ENCODE measurements at places on chromosomes 6 and 20.

DNA sequence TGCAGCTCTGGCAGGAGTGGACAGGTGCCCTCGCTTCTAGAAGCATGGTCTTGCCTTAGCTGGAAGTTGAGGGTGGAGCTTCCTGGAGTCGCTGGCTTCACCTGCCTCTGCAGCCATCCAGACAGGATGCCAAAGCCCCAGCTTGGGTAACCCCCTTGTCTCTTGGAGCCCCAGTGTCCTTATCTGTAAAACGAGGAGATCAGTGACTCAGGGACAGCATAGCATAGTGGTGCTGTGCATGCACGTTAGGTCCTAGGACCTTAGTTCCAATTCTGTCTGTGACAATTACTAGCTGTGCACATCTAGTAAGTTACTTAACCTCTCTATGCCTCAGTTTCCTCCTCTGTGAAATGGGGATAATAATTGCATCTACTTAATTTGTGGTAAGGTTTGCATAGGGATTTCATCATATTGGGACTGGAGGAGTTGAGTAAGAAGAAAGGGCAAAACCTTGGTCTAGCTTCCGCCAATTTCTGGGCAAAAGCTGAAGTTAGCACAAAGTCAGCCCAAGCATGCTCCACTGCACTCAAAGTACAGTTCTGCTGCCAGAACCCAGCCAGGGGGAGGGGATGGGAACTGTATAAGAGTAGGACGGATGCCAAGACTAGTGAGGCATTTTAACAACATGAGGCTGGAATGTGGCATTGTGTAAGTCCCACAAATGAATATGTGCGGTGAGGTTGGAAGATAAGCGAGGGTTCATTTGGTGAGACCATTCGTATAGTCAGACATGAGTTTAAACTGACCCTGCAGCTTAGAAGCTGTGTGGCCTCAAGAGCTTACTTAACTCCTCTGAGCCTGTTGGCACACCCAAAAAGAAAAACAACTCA is 24.5 kb downstream of the TOX2 start:
- peak; percentile 35 for DNase-seq

- no peak for DNase-seq
Measured at GRCh38 chr6:119145111-119145510, 66.6 kb upstream of the FAM184A start.

GRCh38 chr6:119966484-119966883 is 616.9 kb upstream of the MAN1A1 start:
- DNase-seq = peak; percentile 20

- no peak for DNase-seq
Measured at GRCh38 chr6:94269256-94269655, 849.9 kb upstream of the EPHA7 start.

GRCh38 chr6:167644412-167645132 is 182.1 kb upstream of the AFDN start:
- DNase-seq = no peak

- DNase-seq = no peak
Measured at GRCh38 chr20:58071298-58071697, 157.2 kb downstream of the ANKRD60 start.

DNA sequence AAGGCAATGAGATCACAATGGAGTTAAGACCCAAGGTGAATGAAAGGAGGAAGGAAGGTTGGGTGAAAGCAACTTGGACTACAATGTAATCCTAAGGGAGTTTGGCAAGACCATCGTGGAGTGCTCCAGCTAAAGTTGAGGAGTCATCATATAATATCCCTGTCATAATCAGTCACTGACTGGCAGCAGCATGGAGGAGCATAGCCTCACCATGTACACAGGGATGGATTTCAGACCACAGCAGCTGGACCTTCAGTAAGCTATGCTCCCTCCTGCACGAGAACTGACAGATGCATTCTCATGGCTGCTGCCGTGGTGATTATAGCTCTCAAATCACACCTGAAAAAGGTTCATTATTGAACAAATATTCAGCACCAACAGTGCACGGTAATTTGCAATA is 43.0 kb downstream of the GOPC start:
- DNase-seq = no peak

- no peak for DNase-seq
Measured at GRCh38 chr20:63481503-63481902, 9.0 kb upstream of the KCNQ2 start.

DNA sequence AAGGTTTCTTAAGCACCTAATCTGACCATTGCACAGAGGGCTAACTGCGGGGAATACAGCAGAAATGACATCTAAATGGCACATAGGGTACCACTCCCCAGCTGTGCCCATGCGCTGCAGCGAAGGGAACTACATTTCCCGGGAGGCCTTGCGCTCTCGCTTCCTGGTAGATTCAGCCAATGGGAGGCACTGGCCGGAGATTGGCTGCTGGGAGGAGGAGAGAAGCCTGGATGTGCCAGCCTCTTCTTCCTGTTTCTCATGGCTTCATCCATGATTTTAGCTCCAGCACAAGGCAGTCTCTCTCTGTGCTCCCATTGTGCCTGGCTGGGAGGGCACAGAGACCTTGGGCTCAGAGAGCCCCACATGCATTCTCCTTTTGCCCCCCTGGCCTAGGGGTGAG is 101.7 kb upstream of the FOXA2 start:
- DNase-seq = peak; percentile 75

DNA sequence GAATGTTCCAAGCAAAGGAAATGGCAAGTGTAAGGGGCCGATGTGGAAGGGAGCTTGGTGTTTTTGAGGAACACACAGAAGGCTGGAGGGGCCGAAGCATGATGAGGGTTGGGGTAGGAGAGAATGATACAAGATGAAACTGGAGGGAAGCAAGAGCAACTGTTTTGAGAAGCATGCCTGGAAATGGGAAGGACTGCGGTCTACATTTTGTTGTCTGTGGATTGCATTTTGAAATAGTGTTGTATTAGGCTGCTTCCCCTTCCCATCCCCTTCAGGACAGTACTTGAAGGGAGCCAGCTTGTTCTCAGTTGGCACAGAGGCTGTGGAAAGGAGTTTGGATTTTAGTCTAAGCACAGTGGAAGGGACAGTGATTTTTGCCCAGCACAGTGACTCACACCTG is 2.2 kb downstream of the TM9SF4 start:
- no peak for DNase-seq

GRCh38 chr20:9375221-9375681 is 139.1 kb upstream of the LAMP5 start:
- DNase-seq = peak; percentile 27

DNA sequence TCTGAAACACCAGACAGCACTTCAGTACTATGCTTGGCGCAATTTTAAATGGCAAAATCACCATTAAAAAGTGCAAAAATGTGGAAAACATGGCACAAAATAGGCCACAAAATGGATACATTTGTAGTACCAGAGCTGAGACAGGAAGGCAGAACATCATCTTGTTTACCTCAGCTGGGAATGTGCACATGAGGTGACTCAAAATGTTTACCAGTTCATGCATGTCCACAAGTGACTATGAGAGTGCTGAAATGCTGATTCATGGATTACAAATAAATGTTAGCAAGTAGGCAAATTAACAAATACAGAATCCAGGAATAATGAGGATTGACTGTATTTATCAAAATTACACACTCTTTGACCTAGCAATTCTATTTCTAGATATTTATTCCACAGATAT is 201.6 kb downstream of the ISM1 start:
- DNase-seq = no peak

DNA sequence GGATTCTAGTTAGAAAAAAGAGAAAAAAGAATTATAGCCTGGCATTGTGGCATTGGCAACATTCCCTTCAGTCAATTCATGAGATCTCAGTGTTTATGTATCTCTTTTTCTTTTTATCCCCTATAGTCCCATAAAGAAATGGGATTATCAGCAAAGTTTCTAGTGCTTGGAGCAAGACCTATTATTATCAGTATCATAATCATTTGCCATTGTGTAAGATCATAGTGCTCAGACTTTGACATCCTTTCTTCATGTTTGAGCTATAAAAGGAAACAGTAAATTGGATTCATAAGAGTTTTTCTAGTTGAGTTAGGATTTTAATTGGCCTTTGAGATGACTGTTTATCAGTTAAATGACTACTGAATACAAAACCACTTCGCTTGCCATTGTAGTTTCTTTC is 295.6 kb downstream of the GRIK2 start:
- no peak for DNase-seq

DNA sequence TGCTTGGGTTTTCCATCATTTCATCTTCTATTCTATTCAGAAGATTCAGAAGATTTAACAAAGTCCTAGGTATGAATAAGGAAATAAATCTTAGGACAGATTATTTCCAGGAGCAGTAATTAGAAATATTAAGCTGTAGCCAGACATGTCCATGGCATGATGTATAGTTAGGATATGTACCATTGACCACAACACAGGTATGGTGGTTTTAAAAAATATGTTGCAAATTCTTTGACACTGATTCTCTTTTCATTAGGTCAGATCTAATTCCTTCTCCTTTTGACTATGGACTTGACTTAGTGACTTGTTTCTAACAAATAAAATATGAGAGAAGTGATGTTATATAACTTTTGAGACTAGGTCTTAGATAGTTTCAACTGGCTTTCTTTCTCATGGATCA is 23.5 kb upstream of the PDE7B start:
- DNase-seq = no peak

GRCh38 chr6:168815229-168815628 is 374.2 kb downstream of the SMOC2 start:
- DNase-seq = no peak
